ENCODE measurements at places on chromosomes 11 and 22.

- H3K27ac ChIP-seq, result no peak overlapping the region
- DNase-seq, result no peak
- no peaks in the 10 kb centered on the region for H3K27me3 ChIP-seq
- no peaks in the 10 kb centered on the region for H3K36me3 ChIP-seq
- no peaks in the 10 kb centered on the region for H3K4me1 ChIP-seq
These were observed 224.4 kb upstream of the SESN3 start for GRCh38 chr11:95455228-95455970.

DNA sequence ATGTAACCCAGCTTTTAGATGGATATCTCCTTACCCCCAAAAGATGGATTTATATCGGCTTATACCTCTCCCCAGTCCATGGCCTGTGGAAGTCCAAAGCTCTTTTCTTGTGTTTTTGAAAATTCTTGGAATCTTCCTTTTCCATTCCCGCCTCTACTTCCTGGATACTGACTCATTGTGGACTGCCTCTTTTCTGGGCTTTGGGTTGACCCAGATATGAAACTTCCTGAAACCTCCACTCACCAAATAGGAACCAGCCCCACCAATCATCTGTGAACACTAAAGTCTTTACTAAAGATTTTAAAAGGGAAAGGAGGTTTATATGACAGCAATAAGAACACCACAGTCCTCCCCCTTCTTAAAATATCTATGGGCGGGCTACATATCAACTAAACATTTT lies 163.4 kb upstream of the SYN3 start:
- DNase-seq, result no peak
- H3K27me3 ChIP-seq, result no peaks in the 10 kb centered on the region
- no peak overlapping the region for H3K4me3 ChIP-seq
- no peaks in the 10 kb centered on the region for H3K4me1 ChIP-seq

GRCh38 chr22:36831206-36831605 lies 14.4 kb upstream of the PVALB start:
- H3K4me3 ChIP-seq, result no peak overlapping the region
- H3K36me3 ChIP-seq, result no peaks in the 10 kb centered on the region
- DNase-seq, result no peak
- no peaks in the 10 kb centered on the region for H3K4me1 ChIP-seq

- no peaks in the 10 kb centered on the region for H3K36me3 ChIP-seq
- no peak overlapping the region for H3K27ac ChIP-seq
- H3K4me1 ChIP-seq, result no peaks in the 10 kb centered on the region
- H3K4me3 ChIP-seq, result no peak overlapping the region
- no peaks in the 10 kb centered on the region for H3K27me3 ChIP-seq
These were observed 4.0 kb upstream of the TRIM29 start for GRCh38 chr11:120141768-120142423.

- H3K36me3 ChIP-seq, result no peaks in the 10 kb centered on the region
- no peaks in the 10 kb centered on the region for H3K4me1 ChIP-seq
- no peaks in the 10 kb centered on the region for H3K27me3 ChIP-seq
- no peak overlapping the region for H3K4me3 ChIP-seq
- DNase-seq, result no peak
These were observed 189.2 kb upstream of the TBCEL start for GRCh38 chr11:120834686-120835210.

- H3K36me3 ChIP-seq, result no peaks in the 10 kb centered on the region
- H3K4me1 ChIP-seq, result peaks cover 2% of the 10 kb centered on the region
- H3K27ac ChIP-seq, result no peak overlapping the region
These were observed 914.5 kb downstream of the METTL15 start for GRCh38 chr11:29022676-29023075.

DNA sequence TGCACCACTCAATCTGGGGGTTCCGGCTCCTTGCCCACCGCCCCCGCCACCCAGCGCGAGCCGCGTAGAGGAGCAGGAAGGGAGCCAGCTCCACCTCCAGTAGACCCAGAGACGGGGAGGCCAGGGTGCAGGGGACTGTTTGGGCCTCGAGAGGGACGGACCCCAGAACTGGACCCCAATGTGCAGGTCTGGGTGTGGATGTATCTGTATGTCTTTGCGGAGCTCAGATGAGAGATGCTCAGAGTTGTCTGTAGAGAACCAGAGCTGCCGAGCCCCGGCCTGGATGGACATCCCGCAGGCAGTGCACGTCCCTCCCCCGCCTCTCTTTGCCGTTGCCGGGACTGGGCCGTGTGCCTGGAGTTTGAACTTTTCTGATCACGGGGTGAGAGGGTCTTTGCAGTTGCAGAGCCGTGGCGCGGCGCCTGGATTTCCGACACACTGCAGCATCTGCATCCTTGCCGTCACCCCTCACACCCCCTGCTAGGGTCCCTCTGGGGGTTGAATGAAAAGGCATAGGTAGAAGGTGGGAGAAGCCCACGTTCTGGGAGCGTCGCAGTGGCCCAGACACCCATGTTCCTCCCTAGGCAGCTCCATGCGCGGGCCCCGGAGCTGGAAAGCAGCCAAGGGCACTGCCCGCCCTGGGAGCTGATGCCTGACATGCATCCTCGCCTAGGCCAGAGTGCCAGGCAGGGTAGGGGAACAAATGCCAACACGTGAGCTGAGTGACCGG lies 105.2 kb downstream of the KCNQ1 start:
- no peak overlapping the region for H3K4me3 ChIP-seq
- no peaks in the 10 kb centered on the region for H3K27me3 ChIP-seq
- no peaks in the 10 kb centered on the region for H3K36me3 ChIP-seq
- H3K27ac ChIP-seq, result no peak overlapping the region
- DNase-seq, result peak; percentile 56

DNA sequence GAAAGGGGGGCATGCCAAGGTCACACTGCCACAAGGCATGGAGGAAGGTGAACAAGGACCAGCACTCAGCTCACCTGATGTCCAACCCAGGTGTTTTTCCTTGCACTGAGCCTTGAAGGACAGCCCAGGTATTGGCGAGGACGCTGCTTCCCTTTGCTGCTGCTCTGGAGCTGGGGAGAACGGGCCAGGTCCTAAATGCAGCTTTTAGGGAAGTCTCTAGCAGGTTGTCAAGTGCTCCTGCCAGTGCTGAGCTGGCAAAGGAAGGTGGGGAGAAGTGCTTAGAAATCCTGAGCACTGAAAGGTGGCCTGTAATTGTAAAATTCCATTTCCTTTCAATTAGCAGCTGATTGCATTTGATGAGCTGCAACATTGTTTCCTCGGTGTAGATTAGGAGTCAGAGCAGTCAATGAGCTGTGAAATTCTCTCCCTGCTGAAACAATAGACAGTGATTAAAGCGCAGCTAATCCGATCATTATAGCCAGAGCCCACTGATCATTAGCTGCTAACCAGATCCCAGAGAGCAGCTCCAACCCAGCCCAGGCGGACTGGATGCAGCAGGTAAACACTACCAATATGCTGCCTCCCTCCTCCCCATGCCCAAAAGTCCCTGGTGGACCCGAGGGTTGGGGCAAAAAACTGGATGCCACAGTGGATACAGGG lies 507.6 kb downstream of the INSC start:
- H3K4me3 ChIP-seq, result no peak overlapping the region
- no peak for DNase-seq
- no peaks in the 10 kb centered on the region for H3K27me3 ChIP-seq

GRCh38 chr11:68966894-68967780 lies 13.6 kb downstream of the MRGPRD start:
- no peaks in the 10 kb centered on the region for H3K27me3 ChIP-seq
- no peak overlapping the region for H3K4me3 ChIP-seq
- no peak overlapping the region for H3K27ac ChIP-seq

DNA sequence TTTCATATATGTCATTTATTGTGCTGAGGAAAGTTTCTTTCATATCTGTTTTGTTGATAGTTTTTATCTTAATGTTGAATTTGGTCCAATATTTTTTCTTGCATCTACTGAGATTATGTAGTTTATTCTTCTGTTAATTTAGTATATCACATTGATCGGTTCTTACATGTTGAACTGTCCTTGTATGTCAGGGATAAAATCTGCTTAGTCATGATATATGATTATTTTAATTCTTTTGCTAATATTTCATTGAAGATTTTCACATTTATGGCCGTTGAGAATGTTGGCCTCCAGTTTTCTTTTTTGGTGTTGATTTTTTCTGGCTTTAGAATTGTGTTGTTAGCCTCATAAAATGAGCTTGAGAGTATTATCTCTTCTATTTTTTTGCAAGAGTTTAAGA lies 31.2 kb upstream of the CHORDC1 start:
- H3K4me1 ChIP-seq, result no peaks in the 10 kb centered on the region
- H3K4me3 ChIP-seq, result no peak overlapping the region
- H3K27me3 ChIP-seq, result no peaks in the 10 kb centered on the region
- H3K36me3 ChIP-seq, result no peaks in the 10 kb centered on the region
- no peak overlapping the region for H3K27ac ChIP-seq

DNA sequence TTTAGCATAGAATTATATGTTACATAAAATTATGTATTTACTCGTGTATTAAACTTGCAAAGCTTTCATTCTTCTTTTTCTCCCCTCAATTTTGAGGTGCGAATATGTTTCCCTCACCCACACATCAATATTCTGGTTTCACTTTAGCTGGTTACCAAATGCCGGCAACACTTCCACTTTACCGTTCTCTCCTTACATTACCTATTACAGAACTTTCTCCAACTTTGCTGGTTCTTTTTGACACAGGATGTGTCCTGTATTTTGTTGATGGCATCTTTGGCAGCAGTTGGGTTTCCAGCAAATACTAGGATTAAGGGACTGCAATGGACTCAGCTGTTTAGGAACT lies 84.9 kb downstream of the PRR5L start:
- H3K27ac ChIP-seq, result no peak overlapping the region
- H3K36me3 ChIP-seq, result no peaks in the 10 kb centered on the region
- no peaks in the 10 kb centered on the region for H3K27me3 ChIP-seq
- no peak for DNase-seq
- peaks cover 6% of the 10 kb centered on the region for H3K4me1 ChIP-seq

- no peak for DNase-seq
- H3K27ac ChIP-seq, result no peak overlapping the region
- H3K27me3 ChIP-seq, result no peaks in the 10 kb centered on the region
These were observed 15.8 kb upstream of the ZNF74 start for GRCh38 chr22:20378110-20378509.

DNA sequence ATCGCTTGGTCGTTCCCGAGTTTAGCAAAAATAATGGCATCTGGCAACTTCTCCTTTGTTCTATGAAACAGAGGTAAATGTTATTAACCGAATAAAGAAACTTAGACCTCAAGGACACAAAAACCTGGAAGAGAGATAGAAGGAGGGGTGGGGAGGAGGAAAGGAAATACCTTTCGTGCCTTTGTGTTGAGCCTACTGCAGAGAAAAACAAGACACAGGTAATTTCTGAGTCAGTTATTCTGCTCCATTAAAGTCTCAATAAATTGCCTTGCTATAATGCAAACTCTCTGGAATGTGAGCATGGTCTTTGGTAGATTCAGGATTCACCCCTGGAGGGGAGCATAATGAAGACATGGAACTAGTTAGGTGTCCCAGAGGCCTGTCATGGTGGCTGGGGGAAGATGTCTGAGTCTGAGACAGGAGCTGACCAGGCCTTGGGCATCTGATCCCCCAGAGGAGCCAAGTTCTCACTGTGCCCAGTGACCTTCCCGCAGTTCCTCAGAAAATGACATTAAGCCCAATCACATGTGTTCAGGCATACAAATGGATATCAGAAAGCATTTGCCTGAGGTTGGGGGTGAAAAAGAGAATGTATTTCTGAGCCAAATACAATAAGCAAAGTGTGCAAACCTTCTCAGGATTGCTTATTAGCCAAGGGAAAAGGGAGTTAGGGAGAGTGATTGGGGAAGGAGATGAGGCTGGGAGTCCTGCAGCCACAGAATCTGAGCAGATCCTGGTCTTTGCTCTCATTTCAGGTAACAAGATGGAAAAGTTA lies 72.6 kb upstream of the CADM1 start:
- H3K4me3 ChIP-seq, result no peak overlapping the region
- DNase-seq, result no peak
- H3K36me3 ChIP-seq, result no peaks in the 10 kb centered on the region
- H3K4me1 ChIP-seq, result no peaks in the 10 kb centered on the region
- H3K27me3 ChIP-seq, result no peaks in the 10 kb centered on the region

GRCh38 chr11:101049813-101050212 lies 79.8 kb downstream of the PGR start:
- DNase-seq, result no peak
- no peak overlapping the region for H3K27ac ChIP-seq
- no peaks in the 10 kb centered on the region for H3K4me1 ChIP-seq
- no peaks in the 10 kb centered on the region for H3K36me3 ChIP-seq

DNA sequence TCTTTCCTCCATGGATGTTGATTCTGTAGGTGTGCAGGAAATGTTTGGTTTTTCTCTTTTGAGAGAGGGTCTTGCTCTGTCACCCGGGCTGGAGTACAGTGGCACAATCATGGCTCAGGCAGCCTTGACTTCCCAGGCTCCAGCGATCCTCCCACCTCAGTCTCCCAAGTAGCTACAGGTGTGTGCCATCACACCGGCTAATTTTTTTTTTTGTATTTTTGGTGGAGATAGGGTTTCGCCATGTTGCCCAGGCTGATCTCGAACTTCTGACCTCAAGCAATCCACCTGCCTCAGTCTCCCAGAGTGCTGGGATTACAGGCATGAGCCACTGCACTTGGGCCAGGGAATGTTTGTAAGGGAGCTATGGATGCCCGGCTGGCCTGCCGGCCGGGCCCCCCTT lies 4.5 kb downstream of the PRR5 start:
- H3K27me3 ChIP-seq, result no peaks in the 10 kb centered on the region
- no peaks in the 10 kb centered on the region for H3K4me1 ChIP-seq
- H3K27ac ChIP-seq, result no peak overlapping the region
- H3K4me3 ChIP-seq, result no peak overlapping the region

GRCh38 chr11:101860696-101861427 lies 53.9 kb upstream of the CEP126 start:
- H3K4me1 ChIP-seq, result no peaks in the 10 kb centered on the region
- no peak overlapping the region for H3K4me3 ChIP-seq
- peak; percentile 19 for DNase-seq
- no peak overlapping the region for H3K27ac ChIP-seq
- no peaks in the 10 kb centered on the region for H3K27me3 ChIP-seq
- H3K36me3 ChIP-seq, result no peaks in the 10 kb centered on the region

DNA sequence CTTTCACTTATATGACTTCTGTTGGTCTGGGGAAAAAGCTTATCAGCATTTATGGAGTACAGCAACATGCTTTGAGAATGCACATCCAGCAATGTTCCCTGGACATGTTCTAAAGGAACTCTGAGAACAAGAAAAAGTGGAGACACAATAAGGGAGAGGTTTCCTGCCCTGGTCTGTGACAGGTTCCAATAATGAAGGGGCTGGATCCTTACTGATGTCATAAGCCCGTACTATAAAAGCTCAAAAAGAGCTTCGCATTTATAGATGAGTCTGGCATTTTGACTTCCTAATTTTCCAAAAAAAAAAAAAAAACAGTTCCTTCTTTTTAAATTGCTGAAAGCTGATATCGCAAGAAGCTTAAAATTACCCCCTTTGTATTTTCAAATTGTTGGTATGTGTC lies 129.1 kb downstream of the MPPED2 start:
- H3K4me1 ChIP-seq, result no peaks in the 10 kb centered on the region
- H3K4me3 ChIP-seq, result no peak overlapping the region
- H3K27me3 ChIP-seq, result no peaks in the 10 kb centered on the region
- no peak overlapping the region for H3K27ac ChIP-seq
- no peak for DNase-seq

All from kidney (tissue), 22 donors.